ENCODE measurements at places on chromosomes 2 and 18.

DNA sequence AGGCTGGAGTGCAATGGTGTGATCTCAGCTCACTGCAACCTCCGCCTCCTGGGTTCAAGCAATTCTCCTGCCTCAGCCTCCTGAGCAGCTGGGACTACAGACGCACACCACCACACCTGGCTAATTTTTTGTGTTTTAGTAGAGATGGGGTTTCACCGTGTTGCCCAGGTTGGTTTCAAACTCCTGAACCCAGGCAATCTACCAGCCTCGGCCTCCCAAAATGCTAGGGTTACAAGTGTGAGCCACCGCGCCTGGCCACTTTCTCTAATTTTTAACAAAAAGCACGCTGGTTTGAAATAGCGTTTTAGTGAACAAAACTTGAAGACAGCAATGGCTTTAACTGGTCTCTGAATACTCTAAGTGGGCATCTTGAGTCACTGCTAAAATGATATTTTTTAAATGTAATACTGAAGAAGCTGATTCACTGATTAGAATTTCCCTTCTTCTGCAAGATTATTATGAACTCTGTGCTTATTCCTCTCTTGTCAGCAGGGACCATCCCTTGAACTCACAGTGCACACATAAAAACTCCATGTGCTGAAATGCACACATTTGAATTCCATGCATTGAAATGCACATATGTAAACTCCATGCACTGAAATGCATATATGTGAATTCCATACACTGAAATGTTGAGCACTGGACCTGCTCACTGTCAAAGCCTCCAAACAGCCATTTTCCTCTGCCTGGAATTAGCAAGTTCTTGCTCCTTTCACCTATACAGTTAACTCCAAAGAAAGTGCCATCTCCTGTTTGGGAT is 1411.5 kb upstream of the ACVR2A start:
- DNase-seq: no peak

GRCh38 chr18:47679864-47680263 is 250.6 kb downstream of the SMAD2 start:
- DNase-seq: no peak

DNA sequence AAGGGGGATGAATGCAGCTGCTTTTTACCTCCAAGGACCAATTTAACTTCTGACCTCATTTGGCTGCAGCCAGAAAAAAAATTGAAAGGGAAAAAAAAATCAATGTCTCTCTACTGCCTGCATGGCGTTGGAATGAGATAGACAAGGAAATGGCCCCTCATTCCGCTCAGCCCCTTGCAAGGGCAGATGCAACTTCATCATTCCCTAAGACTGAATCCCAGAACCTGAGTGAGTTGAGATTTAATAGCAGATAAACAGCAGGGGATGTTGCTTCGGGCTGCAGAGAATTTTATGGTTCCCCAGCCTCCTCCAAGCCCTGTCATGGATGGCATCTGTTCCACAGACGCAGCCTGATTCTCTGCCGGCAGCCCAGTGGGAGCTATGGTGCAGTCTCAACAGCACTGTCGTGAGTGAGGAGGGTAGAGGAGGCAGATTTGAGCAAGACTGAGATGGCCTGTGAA is 49.0 kb downstream of the CAPN13 start:
- DNase-seq: no peak

DNA sequence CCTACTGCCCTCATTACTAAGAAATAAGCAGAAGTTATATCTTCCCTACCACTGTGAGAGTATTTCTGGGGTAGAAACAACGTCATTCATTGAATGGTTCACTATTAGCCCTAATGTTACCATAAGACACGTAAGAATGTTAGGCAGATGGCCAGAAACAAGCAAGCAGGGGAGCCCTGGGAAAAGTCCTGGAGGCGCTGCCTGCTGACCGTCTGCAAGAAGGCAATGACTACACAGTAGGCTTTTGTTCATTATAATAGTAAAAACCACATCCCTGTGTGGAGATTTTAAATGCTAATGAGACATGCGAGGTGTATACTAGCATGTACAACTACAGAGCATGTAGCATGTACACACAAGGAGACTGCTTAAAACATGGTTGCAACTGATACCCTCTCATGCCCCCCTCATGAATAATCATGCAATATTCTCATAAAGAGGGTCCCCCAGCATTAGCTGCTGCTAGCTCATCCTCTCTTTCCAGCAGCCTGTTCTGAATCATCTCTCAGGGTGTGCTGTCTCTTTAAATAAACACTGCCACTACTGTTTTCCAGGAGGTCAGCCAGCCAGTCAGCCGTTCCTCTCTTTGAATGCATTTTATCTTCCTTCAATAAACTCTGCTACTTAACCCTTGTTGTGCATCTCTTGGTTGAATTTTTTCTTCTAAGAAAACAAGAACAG is 23.6 kb downstream of the SUCLG1 start:
- DNase-seq: no peak

- DNase-seq: no peak
Measured at GRCh38 chr2:176585791-176586190, 316.5 kb downstream of the MTX2 start.

- no peak for DNase-seq
Measured at GRCh38 chr2:37098416-37099118, 14.2 kb downstream of the GPATCH11 start.

GRCh38 chr2:1584691-1585485 is 159.4 kb downstream of the PXDN start:
- DNase-seq: no peak

DNA sequence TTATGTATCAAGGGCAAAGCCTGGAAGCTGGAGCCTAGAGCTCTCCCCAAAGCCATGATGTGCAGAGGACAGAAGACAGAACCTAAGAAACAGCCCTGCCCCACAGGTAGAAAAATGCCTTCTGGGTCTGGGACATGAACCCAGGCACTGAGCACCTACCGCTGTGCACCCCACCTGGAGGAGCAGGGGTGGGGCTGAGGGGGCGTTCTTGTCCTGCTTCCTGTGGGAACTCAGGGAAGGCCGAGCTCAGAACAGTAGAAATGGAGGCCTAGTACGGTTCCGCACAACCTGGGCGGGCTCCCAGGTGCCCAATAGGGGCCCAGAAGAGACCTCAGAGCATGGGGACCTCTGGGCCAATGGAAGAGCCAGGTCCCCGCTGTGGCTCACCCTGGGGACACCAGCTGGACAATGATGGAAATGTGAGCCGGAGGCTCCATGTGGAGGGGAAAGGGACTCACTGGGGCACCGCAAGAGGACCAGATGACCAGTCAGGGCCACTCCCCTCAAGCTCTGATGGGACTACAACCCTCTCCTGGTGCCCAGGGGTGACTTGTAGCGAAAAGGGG is 3.2 kb downstream of the CRACDL start:
- DNase-seq: no peak

GRCh38 chr2:181008407-181008806 is 28.0 kb downstream of the UBE2E3 start:
- DNase-seq: no peak

GRCh38 chr2:21386666-21387065 is 262.9 kb downstream of the TDRD15 start:
- no peak for DNase-seq

DNA sequence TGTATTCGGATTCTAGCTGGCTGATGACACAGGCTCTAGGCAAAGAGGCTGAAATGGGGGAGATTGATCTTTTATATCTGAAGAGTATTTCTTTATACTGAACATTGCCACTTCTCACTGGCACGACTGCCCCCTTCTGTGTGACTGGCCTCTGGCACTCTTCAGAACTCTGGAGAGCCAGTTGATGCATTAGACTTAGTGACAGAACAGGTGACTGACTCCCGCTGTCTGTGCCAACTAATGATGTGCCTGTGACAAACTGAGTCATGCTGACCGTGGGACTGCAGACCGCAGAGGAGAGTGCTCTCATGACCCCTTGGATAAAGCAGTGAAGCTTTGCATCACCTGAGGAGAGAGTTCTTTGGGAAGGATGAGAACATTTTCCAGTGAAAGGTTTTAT is 14.4 kb downstream of the MGAT5 start:
- no peak for DNase-seq

- no peak for DNase-seq
Measured at GRCh38 chr2:63755216-63755615, 86.5 kb upstream of the UGP2 start.

DNA sequence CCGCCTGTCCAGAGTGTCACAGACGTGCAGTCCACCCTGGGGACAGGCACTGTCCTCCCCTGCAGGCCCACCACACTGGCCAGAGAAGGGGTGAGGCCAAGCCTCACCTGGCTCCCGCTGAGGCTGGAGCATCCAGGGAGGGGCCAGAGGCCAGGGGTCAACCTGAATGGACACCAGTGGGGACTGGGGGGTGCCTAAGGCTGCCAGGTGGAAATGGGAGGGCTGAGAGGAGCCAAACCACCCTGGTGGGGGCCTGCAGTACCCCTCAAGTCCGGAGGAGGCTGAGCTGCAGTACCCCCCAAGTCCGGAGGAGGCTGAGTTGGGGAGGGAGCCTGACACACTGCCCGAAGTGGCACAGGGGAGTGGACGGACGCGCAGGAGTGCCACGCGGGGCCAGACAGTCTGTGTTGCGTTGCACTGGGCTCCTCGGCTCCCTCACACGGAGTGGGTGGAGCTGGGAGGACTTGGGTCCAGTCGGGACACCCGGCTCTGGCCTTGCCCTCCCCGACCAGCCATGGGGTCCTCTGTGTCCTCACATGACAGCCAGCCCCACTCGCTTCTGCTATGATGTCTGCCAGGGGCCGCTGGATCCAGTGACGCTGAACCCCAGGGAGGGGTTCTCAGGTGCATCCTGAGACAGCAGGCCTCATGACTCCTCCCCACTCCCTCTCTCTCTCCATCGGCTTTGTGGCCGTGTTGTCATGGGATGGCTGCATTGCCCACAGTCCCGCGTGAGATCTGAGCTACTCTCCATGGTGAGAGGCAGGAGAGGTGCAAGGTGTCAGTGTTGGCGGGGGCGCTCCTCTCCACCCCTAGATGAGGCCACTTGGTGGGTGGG is 22.3 kb upstream of the GPC1 start:
- no peak for DNase-seq

DNA sequence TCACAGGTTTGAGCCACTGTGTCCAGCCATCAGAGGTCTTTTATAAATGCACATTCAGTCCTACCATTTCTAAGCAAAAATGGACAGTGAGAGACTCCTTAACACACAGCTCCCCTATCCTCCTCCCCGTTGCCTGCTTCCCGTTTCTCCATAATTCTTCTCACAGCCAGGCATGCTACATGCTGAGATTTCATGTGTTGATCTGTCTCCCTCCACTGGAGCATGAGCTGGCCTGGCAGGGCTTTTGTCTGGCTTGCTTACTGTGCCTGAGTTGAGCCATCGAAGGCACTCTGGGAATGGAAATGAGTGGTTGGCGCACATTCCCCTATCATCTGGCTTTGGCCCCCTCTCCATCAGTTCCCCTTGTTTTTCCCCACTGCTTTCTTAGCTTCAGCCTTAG is 413.5 kb downstream of the PTPRM start:
- no peak for DNase-seq

DNA sequence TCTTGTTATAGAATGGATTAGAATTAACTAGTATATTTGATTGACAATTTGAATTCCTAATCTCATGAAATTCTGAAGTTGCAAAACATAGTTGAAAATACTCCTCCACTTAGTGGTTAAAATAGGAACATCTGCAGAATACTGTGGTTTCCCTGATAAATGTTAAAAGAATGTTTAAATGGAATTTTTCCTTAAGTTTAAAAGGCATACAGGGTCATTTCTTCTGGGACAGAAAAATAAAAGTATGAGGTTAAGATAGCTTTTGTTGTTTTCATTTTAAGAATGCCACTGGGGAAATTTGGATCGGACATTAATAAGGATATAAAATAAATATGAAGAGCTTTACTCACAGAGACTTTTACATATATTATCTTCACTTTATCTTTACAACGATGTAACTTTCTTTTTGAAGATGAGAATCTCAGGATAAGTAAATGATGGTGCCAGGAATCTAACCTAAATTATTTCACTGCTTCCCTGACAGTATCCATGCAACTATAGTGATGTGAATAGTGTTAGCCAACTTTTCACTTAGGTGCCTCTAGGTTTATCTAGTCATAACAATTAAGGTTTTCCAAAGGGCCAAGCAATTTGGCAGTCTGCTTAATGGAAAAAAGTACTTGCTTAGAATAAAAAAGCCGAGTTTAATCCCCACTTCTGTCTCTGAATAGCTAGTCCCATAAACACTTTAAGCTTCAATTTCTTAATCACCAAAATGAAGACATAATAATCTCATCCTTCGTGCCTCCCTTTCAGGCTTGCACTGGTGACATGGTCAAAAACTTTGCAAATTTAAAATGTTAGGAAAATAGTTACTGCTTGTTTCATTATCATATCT is 151.8 kb upstream of the STK17B start:
- no peak for DNase-seq

- DNase-seq: no peak
Measured at GRCh38 chr2:224363281-224363680, 38.6 kb downstream of the FAM124B start.

DNA sequence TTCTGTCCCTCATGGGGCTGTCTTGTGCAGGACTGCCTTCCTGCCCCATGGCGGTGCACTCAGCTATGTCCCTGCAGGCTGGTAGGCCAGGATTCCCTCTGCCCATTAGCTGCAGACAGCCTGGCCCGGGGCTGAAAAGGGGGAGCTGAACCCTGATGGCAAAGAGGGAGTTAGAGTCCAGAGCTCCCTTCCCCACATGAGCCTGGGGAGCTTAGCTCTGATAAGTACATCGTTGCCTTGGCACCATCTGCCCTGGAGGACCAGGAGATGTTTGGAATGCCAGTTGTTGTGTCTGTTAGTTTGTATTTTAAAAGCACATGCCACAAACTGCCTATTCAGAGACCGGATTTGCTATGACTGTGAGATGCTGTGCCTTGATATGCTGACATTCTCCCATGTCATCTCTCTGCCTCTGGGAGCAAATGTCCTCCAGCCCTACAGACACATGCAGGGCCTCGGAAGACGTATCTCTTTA is 65.1 kb upstream of the AFF3 start:
- no peak for DNase-seq

GRCh38 chr2:67974559-67975430 is 88.0 kb downstream of the C1D start:
- no peak for DNase-seq

DNA sequence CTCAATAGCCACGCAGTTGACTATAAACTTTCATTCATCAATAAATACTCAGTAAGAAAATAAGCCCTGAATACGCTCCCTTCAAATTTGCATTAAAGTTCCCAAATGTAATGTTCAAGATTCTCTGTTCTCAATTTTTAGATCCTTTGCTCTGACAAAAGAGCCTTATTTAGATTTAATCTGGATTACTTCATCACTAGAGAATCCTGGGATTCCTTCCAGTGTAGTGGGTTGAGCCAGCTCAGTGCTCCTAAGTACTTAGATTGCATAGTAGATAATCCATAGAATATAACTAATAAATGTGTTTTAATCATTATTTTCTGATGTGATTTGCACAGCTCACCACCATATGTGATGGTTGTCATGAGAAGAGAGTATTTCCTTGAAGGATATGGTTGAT is 1286.2 kb downstream of the SUCLG1 start:
- DNase-seq: no peak
